Right renal pelvis (tissue), 4 donors: ENCODE measurements at places on chromosomes 12 and 14.

- no peak for DNase-seq
Observed at GRCh38 chr14:104009297-104009696, 67.0 kb upstream of the RD3L start.

DNA sequence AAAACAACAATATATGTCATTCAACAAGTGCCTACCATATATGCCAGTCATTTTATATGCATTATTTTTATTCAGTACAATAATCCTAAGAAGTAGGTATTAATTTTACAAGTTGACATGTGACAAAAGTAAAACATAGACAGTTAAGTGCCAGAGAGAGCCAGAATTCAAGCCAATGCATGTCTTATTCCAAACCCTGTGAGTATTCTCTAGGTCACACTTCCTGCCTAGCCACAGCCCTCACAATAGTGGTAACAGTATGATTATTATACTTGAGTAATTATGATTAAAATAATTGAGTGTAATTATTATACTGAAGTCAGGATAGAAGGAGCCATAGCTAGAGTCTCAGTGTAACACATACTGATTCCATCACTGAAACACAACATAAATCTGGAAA lies 52.2 kb downstream of the KIF21A start:
- no peak for DNase-seq

DNA sequence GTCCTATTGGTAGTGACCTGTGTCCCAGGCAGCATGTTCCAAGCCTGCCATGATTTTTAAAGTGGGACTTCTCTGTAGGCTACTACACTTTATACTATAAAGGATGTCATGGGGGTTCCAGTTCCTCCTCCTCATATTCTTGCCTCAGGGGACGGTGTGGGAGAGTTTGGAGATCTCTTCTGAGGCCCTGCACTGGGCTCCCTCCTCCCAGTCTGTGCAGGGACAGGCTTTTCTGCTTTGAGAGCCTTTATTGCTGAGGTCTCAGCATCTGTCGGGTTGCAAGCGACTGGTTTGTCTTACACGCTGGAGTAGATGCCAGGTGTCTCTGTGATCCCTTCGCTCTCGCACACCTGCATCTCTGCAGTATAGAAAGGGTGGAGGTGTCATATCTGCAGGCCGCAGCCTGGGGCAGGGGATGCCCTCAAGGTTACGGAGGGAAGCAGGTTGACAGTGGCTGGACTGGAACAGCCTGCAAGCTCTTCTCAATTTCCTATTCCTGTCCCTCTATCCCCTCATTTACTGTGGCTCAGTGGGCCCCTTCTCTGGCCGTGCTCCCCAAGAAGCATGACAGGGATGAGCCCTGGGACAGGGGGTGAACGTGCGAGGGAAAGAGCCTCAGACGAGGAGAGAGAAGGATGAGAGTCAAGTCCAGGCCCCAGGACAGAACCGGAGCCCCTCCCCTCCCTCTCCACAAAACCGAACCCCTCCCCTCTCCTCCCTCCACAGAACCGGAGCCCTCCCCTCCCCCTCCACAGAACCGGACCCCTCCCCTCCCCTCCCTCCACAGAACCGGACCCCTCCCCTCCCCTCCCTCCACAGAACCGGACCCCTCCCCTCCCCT lies 51.3 kb downstream of the SLC6A12 start:
- DNase-seq, result no peak

DNA sequence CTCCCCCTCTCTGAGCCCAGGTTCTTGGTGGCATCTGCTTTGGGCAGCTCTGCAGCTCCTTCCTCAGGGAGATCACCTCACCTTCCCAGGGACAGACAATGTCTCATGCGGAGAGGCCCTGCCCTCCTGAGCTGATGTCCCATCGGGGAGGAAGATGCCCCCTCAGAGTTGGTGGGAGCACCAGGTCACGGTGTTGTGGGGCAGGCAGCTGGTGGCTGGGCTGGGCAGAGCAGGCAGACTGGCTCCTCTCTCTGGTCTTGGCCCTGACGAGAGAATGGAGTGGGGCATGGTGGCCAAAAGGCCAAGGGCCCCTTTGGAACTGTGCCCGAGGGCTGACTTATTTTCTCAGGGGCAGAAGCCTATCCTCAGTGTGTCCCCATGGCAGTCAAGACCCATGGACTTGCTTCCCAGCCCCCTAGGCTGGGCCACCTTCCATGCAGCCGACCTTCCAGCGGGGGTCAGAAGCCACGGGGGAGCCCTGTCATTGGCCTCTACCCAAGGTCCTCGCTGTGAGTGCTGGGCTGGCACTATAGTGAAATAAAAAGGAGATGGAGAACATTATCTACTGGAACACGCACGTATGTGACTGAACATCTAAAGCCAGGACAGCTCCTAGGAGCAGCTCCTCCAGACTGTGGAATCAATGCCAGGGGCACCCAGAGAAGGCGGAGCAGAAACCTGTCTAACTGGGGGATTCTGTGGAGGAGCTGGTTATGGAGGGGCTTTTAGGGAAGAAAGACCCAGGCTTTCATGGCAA lies 21.9 kb downstream of the PPP2R5C start:
- DNase-seq, result no peak

DNA sequence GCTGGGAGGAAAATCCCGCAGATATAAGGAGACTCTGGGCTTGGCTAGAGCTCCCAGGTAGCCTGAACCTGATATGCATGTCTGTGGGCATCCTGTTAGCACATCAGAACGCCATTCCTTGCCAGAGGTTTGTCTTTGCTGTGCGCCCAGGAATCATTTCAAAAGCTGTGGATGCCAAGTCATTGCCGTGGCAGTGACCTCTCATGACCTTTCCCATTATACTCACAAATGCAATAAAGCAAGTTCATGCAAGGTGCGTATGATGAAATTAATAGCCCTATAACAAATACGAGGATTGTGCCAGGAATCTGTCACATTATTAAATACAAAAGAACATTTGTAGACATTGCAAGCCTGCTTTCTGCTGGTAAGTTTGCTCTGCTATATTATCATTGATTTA lies 229.1 kb upstream of the PELI2 start:
- DNase-seq, result no peak

- no peak for DNase-seq
Observed at GRCh38 chr12:124768452-124769162, 95.1 kb downstream of the SCARB1 start.

GRCh38 chr14:57326253-57326652 lies 57.5 kb downstream of the AP5M1 start:
- DNase-seq, result no peak

- no peak for DNase-seq
Observed at GRCh38 chr14:76753541-76754198, 7.6 kb upstream of the VASH1 start.

GRCh38 chr14:101103321-101103901 lies 199.9 kb upstream of the RTL1 start:
- no peak for DNase-seq

- no peak for DNase-seq
Observed at GRCh38 chr12:18583655-18584054, 154.2 kb downstream of the PLCZ1 start.

DNA sequence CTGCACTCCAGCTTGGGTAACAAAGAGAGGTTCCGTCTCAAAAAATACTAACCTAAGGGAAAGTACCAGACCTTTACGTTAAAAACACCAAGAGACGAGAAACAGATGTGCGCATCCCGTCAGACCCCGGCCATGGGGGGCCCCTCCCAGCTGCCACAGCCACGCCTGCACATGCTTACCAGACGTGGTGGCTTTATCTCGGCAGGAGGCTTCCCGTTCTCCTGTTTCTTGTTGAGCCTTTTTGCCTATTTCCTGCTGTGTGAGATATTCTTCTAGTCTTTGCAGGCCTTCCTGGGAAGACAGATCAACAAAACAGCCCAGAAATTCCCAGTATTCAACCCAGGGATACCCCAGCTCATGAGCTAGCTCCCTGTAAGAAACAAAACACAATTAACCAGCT lies 23.6 kb downstream of the PGAM5 start:
- DNase-seq, result no peak

DNA sequence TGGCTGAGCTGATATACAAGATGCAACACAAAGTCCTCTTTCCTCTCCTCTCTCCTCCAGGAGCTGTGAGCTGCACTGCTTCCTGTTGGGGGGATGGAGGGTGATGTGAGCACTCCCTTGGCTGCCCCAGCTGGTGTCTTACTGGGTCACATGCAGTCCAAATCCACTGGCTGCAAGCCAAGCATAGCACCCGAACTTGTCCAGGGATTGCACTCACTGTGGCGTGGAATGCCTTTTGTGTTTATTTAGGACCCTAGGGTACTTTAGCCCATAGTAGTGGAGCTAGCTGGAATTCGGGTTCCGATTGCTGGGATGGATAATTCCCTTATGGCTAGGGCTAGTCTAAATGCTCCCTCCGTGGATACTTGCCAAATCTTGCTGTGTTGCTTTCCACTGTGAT lies 424.9 kb upstream of the SYT1 start:
- no peak for DNase-seq

GRCh38 chr12:19397534-19397933 lies 41.8 kb upstream of the AEBP2 start:
- no peak for DNase-seq

- peak; percentile 18 for DNase-seq
Observed at GRCh38 chr12:31591380-31591901, 505 bp upstream of the DENND5B start.

DNA sequence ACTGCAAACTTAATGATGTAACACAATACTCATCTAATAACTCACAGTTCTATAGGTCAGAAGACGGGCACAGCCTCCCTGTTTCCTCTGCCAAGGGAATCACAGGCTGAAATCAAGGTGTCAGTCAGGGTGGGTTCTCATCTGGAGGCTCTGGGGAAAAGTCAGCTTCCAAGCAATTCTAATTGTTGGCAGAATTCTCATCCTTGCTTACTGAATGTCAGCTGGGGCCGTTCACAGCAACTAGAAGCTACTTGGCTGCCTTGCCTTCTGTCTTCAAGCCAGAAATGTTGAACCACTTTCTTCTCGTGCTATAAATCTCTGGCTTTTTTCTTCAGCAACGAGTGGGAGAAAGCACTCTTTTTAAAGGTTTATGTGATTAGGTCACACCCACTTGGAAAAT lies 80.1 kb upstream of the PDZRN4 start:
- peak; percentile 22 for DNase-seq

DNA sequence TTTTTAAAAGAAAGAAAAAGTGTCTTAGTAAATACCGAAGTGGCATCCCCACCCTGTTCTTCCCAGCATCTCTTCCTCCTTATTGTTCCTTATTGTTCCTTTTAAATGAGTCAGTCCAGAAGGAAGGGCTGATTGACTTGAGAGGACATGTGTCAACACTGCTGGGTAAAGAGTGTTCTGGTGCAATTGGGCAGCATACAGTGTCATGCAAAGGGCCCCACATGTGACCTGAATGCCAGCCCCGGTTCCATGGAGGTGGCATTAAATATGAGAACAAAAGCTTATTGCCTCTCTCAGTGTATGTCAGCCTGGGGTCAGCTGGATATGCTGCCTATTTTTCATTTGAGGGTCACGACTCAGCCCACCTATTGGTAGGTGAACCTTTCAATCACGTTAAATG lies 58.9 kb upstream of the RIC8B start:
- DNase-seq, result no peak

DNA sequence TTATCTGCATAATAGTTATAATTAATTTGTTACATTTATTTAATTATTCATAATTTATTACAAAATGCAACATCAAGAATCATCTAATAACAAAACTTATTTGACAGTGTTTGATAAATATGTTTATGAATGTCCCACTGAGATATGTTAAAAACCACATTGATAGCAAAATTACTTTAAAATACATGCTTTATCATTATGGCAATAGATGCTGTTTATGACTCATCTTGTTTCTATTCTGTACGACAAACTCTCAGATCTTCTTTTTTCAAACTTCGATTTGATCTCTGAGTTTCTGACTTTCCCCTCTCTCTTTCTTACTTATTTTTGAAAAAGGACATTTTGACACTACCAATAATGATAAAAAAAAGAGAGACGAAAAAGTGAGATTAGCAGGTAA lies 56.8 kb upstream of the LRRK2 start:
- DNase-seq, result no peak

- DNase-seq, result no peak
Observed at GRCh38 chr12:93812626-93813025, 135.5 kb downstream of the CRADD start.

DNA sequence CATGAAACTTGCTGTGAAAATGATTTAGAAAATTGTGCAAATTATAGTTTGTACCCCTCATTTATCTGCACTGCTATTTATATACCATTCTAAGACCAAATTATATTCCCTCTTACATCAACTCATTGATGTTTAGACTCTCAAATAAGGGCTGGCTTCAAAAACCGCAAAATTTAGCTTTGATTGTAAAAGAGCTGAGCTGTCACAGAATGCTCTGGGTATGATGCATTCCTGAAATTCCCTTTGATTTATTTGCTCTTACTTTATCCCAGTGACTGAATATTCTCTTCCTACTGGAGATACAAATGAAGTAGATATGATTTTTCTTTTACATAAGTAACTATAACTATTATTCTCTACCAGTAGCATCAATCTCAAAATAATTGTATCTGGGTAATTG lies 78.0 kb upstream of the TMTC2 start:
- no peak for DNase-seq

DNA sequence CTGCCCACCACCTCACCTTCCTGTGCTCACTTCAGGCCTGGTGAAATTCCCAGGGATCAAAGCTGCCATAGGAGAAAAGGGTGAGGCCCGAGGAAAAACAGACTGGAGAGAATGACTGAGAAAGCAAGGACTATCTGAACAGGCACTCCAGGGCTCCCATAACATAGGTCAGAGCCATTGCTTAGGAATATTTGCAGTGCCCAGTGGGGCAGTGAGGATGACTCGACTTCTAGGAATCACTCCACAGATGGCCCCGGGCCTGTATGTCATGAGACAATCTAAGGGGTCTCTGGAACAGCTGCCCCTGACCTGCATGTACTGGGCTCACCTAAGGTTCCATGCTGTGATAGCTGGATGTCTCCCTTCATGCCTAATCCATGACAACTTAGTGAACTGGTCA lies 51.6 kb downstream of the GPHB5 start:
- no peak for DNase-seq

DNA sequence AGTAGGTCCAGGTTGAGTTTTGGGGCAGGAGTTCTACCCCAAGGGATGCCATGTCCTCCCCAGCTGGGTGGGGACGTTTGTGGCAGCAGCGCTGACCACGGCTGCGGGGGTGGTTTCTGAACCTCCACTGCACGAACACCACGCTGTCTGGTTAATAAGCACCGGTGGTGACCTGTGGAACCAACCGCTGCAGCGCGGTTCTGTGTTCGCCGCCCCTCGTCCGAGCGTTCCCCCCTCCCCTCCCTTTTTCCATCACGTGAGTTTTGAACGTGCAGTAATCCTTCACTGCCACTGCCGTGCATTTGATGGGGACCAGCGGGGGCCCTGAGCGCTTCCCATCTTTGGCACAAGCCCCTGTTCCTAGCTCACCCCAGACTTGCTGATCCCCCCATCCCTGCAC lies 6.4 kb upstream of the ADSS1 start:
- no peak for DNase-seq
